Effector CD4-positive, alpha-beta T cell (primary cell): ENCODE measurements at places on chromosomes 12 and 14.

DNA sequence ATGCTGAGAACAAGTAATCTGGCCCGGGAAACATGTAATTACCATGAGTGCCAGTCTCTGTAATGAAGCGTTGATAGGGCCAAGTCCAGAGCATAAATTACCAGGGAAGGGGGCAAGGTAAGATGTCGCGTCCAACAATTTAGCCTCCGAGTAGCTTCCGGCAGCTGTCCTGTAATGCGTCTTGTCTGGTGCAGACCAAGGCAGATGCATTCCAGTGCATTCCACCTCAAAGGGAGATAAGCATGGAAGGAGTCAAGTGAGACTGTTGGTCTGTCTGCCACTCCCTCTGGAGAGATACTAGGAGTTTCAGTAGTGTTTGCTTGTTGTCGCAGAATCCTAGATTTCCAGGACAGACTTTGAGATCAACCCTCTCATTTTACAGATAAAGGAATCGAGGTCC, 218.3 kb downstream of the AACS start:
- no peak for DNase-seq

DNA sequence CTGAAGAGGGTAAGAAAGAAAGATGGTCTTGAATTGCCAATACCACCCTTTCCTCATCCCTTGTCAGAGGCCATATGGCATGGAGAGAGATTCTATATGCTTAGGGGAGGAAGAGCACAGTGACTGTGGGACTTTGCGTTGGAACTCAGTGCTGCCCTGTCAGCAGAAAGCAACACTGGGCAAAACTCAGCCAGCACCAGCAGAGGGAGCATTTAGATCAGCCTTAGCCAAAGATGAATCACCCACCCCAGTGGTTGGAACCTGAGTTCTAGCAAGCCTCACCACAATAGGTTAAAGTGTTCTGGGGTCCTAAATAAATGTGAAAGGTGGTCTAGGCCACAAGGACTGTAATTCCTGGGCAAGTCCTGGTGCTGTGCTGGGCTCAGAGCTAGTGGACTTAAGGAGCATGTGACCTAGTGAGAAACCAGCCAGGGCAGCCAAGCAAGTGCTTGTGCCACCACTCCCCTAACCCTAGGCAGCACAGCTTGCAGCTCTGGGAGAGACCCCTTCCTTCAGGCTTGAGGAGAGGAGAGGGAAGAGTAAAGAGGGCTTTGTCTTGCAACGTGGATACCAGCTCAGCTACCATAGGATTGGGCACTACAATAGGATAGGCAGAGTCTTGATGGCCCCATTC, 11.4 kb upstream of the BCAT1 start:
- DNase-seq, result no peak

GRCh38 chr12:127450826-127451225, 816.1 kb upstream of the TMEM132C start:
- no peak for DNase-seq

DNA sequence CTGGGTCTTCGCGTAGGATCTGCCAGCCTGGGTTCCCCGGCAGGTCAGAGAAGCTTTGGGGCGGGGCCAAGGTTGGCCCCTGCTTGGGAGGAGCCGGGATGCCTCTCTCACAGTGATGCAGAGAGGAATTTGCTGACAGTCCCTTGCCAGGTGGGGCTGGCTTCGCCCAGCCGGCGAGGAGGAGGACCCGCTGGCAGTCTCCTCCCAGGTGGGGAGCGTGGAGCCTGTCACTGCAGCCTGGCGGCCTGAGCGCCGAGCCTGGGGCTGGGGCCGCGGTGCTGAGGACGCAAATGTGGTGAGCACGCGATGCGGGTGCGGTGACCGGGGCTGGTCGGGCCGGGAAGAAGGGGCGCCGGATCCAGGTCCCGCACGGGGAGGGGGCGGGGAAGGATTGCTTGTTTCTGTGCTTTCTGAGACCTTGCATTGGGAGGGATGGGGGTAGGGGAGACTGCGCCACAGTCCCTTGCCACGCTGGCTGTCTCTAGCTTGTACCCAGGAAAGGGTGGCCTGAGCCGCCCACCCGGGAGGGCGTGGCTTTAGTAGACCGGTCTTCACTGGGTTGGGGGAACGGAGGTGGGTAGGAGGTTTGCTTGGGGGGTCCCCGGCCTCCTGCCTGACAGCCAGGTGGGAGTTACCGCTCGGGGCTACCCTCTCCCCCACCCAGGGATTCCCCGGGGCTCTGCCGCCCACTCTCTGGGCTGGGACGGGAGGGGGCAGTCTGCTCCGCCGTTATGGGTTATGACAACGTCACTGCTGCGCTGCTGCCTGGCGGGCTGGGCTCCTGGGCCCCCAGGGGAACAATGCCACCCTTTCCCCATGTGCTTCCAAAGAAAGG, at the start of gene TMEM63C:
Gene TMEM63C (plus strand): TSS at position 196 of the 835 bp plus-strand sequence. CDS start 37,016 bp downstream, outside the sequence.
- DNase-seq, result no peak

DNA sequence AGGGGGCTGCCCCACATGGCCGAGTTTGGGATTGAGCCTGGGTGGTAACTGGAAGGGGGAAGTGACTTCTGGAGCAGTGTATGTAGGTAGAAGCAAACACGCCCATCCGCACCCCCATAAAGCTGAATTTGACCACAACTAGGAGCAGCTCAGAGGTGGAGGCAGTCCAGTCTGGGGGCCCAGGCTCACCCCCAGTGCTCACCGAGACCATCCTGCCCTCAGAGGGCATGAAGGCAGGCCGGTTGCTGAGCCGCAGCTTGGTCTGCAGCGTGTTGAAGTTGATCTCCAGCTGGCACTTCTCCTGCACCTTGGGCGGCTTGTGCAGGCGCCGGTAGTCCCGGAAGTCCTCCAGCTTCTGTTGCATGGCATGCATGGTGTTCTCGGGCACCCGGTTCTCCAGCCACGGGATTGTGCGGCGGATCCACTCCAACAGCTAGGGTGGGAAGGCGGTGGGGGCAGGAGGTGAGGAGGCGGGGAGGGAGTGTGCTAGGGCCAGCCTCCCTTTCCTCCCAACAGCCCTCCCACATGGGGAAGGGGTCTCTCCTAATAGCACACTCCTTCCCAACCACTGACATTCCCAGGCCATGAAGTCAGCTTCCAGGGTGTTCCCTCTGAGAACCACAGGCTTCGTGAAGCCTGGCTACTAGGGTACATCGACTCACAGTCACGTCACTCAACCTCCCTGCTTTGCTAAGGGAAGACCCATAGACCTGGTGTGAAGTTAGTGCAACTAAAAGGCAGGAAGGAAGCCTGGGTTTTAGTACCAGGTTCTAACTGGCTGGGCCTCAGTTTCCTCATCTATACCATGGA, 87.0 kb downstream of the ACTN1 start:
- DNase-seq, result no peak
